ENCODE measurements at places on chromosomes 4 and X. TPM values are rescaled to one million over a fixed set of nuclear protein-coding genes. Genes with fewer than 3 reads are reported as not detected.
A peak's percentile ranks its signal among the peaks of the same experiment; 100 is the strongest.

- peaks cover 64% of the 10 kb centered on the region for H3K4me1 ChIP-seq
- peak; percentile 28 for DNase-seq
- no peaks in the 10 kb centered on the region for H3K36me3 ChIP-seq
- H3K27me3 ChIP-seq, result peaks cover 99% of the 10 kb centered on the region
- H3K27ac ChIP-seq, result no peak overlapping the region
Observed at GRCh38 chr4:173530326-173531085, 477 bp upstream of the HAND2 start.

GRCh38 chrX:145003443-145003842, 243.9 kb upstream of the SPANXN1 start:
- H3K4me1 ChIP-seq, result no peaks in the 10 kb centered on the region
- H3K27me3 ChIP-seq, result no peaks in the 10 kb centered on the region
- no peak overlapping the region for H3K4me3 ChIP-seq
- H3K27ac ChIP-seq, result no peak overlapping the region
- no peaks in the 10 kb centered on the region for H3K36me3 ChIP-seq

GRCh38 chr4:112140536-112140935, 4.7 kb upstream of the FAM241A start:
- no peak overlapping the region for H3K4me3 ChIP-seq
- no peaks in the 10 kb centered on the region for H3K4me1 ChIP-seq
- DNase-seq, result no peak

GRCh38 chr4:177446586-177446985, 4.3 kb upstream of the AGA start:
- peaks cover 1% of the 10 kb centered on the region for H3K4me1 ChIP-seq
- H3K4me3 ChIP-seq, result 0 out of 2 replicates have a peak overlapping the region, but pooled peaks have one; percentile 43
- no peaks in the 10 kb centered on the region for H3K27me3 ChIP-seq

GUCY1B1 gene
- total RNA-seq, result 4.3 TPM

AMTN gene
- not detected for total RNA-seq

DNA sequence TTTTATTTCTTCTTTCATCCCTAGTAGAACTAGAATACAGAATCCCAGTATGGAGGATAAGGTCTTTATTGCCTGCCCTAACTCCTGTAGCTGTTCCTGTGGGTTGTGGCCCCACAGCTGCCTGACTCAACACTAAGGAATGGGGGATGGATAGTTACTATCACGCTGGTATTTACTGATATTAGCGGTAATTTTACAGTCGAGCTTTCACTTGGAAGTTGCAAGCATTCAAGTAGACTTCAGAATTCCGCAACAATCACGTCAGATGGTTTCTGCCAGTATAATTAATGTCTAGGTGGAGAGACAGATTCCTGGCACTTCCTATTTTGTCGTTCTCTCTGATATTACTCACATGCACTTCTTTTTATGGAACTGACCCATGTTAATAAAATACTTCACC, 489.8 kb downstream of the PABPC4L start:
- H3K4me3 ChIP-seq, result no peak overlapping the region
- H3K4me1 ChIP-seq, result no peaks in the 10 kb centered on the region
- no peaks in the 10 kb centered on the region for H3K36me3 ChIP-seq
- peak; percentile 1 for DNase-seq

GRCh38 chrX:148600131-148600530, 99.7 kb downstream of the AFF2 start:
- no peak for DNase-seq
- H3K4me3 ChIP-seq, result no peak overlapping the region
- no peaks in the 10 kb centered on the region for H3K36me3 ChIP-seq
- no peaks in the 10 kb centered on the region for H3K4me1 ChIP-seq
- H3K27me3 ChIP-seq, result no peaks in the 10 kb centered on the region
- no peak overlapping the region for H3K27ac ChIP-seq

- H3K27ac ChIP-seq, result peak overlapping the region; percentile 94
- no peaks in the 10 kb centered on the region for H3K27me3 ChIP-seq
- H3K4me3 ChIP-seq, result peak overlapping the region; percentile 96
- peak; percentile 9 for DNase-seq
- no peaks in the 10 kb centered on the region for H3K36me3 ChIP-seq
Observed at GRCh38 chr4:110198049-110198434, 373 bp downstream of the ELOVL6 start.

DNA sequence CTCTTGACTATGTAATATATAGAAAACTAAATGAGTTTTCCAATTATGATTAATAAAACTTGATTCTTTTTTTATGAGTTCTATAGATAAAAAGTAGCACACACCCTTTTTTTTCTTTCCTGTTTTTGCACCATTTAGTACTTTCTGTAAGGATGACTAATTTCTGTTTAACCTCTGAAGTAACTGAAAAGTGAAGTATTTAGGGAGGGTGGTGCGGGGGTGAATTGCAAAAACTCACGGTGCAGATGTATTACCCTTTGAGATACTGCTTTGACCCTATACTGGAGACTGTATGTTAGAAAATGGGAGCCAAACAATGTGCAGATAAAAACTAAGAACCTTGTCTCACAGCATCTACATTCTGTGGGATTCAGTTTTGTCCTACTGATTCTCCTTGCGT, 471.6 kb downstream of the DTHD1 start:
- no peak overlapping the region for H3K27ac ChIP-seq
- H3K4me3 ChIP-seq, result no peak overlapping the region
- no peak for DNase-seq
- peaks cover 17% of the 10 kb centered on the region for H3K4me1 ChIP-seq
- no peaks in the 10 kb centered on the region for H3K27me3 ChIP-seq

GRCh38 chrX:13142891-13143290, 98.5 kb upstream of the FAM9C start:
- no peaks in the 10 kb centered on the region for H3K36me3 ChIP-seq
- no peaks in the 10 kb centered on the region for H3K4me1 ChIP-seq
- no peak overlapping the region for H3K4me3 ChIP-seq
- DNase-seq, result no peak
- H3K27ac ChIP-seq, result no peak overlapping the region
- no peaks in the 10 kb centered on the region for H3K27me3 ChIP-seq

GRCh38 chr4:71141125-71141524, 147.7 kb downstream of the DCK start:
- no peak overlapping the region for H3K4me3 ChIP-seq
- DNase-seq, result no peak
- no peaks in the 10 kb centered on the region for H3K36me3 ChIP-seq
- H3K27ac ChIP-seq, result no peak overlapping the region

DNA sequence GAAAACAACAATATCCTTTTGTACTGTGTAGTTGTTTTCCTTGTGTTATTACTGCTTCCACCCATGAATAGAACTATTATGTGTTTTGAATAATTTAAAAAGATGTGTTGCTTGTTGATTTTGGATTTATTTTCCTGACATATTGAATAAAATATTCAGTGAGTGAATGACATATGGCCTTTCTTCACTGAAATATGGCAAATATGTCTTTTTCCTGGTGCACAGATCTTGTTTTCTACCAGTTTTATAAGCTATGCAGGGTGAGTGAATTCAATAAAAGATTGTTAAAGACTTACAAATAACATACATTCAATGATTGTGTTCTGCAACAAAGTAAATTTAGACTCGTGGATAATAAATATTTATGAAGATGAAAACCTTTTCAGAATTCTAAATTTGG, 1216.3 kb upstream of the ADGRL3 start:
- DNase-seq, result no peak
- no peaks in the 10 kb centered on the region for H3K27me3 ChIP-seq
- no peak overlapping the region for H3K4me3 ChIP-seq
- no peak overlapping the region for H3K27ac ChIP-seq
- no peaks in the 10 kb centered on the region for H3K36me3 ChIP-seq

RAI2 gene
- 1.4 TPM for total RNA-seq

DNA sequence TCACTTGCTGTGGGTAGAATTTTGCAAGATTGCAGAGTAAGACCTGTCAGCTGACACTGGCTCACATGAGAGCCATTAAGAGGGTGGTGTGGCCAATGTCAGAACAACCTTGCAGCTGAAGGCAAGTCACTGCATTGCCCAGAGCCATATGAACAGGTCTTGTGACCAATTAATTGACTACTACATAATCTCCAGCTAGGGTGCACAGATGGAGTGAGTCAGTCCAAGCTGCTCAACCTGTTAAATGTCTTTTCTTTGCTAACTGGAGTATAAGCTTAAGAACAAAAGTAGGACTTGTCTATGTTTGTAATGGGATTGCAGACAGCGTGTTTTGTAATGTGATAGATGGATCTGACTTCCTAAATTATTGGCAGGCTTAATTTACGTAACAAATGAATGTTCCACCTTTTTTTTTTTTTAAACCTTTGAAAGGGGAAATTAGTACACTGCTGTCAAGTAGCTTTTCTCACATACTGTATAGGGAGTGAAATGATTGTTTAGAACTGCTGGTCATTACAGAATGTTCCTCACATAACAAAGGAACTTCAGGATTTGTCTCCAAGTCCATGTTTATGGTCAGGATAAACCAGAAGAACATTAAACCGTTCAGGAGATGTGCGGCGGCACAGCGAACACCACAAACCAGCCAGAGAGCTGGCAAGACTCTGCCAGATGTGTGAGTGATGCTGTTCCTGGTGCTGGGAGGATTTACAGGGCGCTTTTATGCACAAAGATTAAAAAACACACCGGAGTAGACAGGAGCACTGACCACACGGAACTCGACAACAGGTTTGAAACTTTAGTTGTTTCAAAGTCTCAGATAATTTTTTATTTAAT, 37.0 kb downstream of the FNIP2 start:
- H3K36me3 ChIP-seq, result no peaks in the 10 kb centered on the region
- DNase-seq, result no peak
- no peak overlapping the region for H3K4me3 ChIP-seq
- no peaks in the 10 kb centered on the region for H3K27me3 ChIP-seq
- peaks cover 18% of the 10 kb centered on the region for H3K4me1 ChIP-seq
